PC-9 (cell line): ENCODE measurements at places on chromosomes 16 and 17.

DNA sequence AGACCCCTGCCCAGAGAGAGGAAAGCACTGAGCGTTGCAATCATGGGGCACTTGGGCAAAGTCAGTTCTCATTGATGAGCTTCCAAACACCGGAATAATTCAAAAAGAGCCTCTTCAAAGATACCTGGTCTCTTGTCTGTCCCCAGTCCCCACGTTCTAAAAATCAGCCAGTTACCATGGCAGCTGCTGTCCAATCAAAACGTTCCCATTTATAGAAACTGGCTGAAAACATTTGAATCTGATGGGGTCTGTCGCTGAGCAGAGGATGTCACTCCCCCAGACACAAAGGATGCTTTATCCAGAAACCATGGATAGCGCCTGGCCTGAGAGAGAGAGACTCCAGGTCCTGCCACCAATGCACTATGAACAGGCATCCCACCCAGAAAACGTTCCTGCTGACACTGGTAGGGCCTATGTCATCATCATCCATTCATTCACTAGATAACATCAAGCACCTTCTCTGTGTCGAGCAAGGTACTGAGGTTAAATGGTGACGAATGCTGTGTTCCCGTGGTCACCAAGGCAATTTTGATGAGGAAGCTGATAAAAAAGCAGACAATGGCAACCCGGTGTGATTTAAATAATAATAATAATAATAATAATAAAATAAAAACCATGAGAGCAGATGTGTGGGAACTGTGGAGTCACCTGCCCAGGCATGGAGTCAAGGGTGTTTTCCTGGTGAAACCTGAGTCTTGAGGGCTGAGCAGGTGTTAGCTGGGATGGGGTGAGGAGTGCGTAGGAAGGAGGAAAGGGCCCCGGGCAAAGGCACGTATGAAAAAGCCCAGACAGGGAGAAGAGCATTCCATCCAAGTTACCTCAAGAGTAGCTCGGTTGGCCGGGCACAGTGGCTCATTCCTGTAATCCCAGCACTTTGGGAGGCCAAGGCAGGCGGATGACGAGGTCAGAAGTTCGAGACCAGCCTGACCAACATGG is 19.0 kb upstream of the CALB2 start:
- peak; percentile 96 for DNase-seq

DNA sequence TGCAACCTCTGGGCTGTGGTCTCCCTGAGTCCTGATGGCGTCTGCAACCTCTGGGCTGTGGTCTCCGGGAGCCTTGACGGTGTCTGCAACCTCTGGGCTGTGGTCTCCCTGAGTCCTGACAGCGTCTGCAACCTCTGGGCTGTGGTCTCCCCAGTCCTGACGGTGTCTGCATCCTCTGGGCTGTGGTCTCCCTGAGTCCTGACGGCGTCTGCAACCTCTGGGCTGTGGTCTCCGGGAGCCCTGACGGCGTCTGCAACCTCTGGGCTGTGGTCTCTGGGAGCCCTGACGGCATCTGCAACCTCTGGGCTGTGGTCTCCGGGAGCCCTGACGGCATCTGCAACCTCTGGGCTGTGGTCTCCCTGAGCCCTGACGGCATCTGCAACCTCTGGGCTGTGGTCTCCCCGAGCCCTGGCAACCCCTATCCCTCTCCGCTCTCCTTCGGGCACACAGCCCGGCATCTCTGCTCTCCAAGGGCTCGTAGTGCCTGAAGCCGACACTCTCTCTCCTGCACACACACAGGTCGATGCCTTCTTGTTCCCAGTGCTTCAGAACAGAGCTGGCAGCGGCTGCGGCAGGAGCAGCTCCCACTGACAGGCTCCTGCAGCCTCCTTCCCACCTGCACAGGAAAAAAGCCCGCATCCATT is 45.6 kb downstream of the METRNL start:
- DNase-seq = no peak

DNA sequence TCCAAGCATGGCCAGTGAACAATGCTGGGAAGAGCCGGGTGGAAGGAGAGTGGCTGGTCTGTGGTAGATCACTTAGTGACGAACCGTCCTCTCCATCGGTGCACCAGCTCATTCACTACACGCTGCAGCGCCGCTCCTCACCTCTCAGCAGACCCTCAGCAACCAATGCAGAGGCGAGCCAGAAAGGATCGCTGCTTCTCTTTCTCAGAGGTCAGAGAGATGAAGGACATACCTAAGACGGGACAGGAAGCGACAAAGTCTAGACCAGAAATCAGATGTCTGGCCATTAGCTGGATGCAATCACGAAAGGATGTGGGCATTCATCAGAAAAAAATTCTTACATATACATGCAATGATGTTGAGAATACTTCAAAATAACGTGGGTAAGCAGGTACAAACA is 26.9 kb downstream of the NSMCE1 start:
- DNase-seq = no peak

- peak; percentile 86 for DNase-seq
These were observed 66.4 kb downstream of the SCNN1B start for GRCh38 chr16:23368469-23368868.

DNA sequence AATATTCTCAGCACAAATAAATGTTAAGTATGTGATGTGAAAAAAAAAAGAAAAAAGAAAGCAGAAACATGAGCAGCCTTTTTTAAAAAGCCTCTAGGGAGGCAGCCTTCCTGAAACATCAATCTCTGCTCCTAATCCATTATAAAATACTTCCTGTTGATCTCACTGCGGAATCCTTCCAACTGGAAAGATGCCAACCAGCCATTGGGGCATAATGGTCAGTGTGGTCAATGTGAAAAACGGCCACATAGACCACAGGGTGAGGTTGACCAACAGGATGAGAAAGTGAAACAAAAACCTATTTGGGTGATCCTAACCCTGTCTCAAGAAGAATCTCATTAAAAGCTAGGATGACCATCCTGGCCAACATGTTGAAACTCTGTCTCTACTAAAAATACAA is 26.1 kb upstream of the ABCA8 start:
- no peak for DNase-seq

DNA sequence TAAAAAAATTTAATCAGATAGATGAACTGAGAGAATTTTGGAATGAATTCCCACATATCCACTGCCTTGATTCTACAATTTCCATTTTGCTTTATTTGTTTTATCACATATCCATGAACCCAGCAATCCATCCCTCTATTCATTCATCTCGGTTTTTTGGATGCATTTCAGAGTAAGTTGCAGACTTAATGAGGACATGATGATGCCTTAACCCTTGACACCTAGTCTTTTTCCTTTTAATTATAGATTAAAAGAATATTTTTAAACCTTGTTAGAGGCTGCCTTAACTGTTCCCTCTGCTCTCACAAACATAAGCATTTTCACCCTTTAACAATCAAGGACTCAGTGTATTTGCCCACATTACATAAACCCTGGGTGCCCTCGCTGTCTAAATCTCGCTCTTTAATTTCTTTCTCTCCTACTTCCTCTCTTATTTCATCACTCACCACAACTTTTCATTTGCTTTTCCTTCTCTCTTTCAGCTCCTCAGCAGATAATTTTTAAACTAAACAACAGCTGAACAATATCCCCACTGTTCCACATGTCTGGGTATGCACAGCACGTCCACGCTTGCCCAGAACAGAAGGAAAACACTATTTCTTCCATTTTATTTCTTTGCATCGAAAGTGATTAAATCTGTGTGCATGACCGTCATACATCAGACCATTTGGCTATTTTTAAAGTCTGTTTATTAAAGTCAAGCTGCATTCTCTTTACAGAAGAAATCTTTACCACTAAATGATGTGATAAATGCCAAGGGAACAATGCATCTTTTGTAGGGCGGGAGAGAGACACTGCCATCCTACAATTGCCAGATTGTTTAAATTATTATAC is 39.9 kb downstream of the IQCK start:
- no peak for DNase-seq

GRCh38 chr16:84183911-84184591 is 2.8 kb downstream of the TAF1C start:
- DNase-seq = no peak

GRCh38 chr17:14014657-14015056 is 54.6 kb upstream of the COX10 start:
- DNase-seq = no peak
